Panc1 (cell line): ENCODE measurements at places on chromosomes 12 and 14.
A peak's percentile ranks its signal among the peaks of the same experiment; 100 is the strongest.

DNA sequence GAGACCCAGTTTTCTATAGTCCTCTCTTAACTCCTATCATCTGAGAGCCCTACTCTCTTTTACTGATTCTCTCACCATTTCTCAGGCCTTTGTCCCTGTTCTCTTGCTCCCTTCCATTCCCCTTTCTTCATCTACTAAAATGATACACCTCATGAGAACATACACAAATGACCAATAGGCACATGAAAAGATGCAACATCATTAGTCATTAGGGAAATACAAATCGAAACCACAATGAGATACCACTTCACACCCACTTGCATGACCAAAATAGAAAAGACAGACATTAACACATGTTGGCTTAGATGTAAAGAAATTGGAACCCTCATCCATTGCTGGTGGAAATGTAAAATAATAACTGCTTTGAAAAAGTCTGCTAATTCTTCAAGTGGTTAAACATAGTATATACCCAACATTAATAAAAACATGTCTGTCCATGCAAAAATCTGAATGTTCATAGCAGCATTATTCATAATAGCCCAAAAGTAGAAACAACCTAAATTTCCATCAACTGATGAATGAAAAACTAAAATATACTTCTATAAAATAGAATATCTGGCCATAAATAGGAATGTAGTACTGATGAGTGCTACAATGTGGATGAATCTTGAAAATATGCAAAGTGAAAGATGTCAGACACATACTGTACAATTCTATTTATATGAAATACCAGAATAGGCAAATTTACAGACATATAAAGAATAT lies 66.0 kb downstream of the DENND5B start:
- DNase-seq = peak; percentile 93

- DNase-seq = no peak
Observed at GRCh38 chr12:45168976-45169375, 46.9 kb upstream of the ANO6 start.

- DNase-seq = no peak
Observed at GRCh38 chr14:74915826-74916225, 7.2 kb downstream of the RPS6KL1 start.

- DNase-seq = no peak
Observed at GRCh38 chr14:64915029-64915424, 772 bp downstream of the CHURC1 start.

DNA sequence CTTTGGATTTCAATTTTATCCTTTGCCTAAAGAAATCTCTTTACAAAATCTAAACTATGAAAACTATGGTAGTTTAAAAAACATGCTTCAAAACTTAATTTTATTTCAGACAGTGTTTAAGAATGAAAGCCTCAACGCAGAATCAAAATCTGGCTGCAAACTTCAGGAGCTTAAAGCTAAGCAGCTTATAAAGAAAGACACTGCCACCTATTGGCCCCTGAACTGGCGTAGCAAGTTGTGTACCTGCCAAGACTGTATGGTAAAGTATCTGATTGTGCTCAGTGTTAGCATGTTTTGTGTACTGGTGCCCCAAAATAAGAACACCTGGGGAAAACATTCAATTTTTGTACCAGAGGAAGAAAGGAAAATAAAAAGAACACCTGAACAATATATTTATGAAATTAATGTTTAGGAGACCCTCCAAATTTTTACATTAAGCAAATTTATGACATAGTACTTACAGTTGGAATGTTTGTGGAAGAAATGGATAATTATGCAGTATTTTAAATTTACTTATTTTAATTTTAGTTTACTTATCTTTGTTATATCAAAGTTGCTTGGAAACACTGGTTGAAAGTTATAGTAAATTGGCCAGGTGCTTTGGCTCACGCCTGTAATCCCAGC lies 12.2 kb downstream of the UBR7 start:
- no peak for DNase-seq
